ENCODE measurements at places on chromosomes 4 and X.

DNA sequence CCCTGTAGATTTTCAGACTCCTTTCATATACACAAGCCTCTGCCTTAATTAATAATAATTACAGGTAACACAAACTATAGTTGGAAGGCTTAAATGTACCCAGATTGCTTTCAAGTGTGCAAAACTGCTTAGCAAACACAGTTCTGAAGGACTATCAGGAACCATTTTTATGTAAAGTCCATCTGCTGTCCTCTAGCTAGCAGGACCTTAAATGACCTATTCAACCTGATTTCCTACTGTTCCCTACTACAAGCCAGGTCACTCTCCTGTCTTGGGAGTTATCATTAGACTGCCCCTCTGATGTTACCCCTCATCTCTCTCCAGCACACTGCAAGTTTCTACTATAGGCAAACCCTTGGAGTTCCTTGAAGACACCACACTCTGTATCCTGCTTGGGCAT, 157.3 kb downstream of the GBA3 start:
- no peak for DNase-seq

DNA sequence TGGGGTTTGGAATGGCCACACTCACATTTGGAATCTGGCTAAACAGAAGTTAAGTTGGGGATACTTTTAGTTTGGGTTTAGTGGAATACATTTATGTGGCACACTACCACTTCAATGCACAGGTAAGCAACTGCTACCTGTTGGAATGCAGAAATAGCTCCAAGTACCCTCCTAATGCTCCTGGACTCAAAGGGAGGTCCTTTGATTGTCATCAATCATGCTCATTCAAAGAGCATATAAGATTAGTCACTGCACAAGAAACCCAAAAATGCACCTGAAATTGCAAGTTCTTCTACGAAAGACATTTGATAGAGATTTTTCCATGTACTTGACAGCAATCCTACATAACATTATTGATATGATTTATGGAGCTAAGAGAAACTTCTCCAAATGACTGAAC, 247.7 kb downstream of the ANKRD50 start:
- DNase-seq = no peak

GRCh38 chr4:75948822-75949444, 8.1 kb upstream of the NAAA start:
- DNase-seq = no peak

DNA sequence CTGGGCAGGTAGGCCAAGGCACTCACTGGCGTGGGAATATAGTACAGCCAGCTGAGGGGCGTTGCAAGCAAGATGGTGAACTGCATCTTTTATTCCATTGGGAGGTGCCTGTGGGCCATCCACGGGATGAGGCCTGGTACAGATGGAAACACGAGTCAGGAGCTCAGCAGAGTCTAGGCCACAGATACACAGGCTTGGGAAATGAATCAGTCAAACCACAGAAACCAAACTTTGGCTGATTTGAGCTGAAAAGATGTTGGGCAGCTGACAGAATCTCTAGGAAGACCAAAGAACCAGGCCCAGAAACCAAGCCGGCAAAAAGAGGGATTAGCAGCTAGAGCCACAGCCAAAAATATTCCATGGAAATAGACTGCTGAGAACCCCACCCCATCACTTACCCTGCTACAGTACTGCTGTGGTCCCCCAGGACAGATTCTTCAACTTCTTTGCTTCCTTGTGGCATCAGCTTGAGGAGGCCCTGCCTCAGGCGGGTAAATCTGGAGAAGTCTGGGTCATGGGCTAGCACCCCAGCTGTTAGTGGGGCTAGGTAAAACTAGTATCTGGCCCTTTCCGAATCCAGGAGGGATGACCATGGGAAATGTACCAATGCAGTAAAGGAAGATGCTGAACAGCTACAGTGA, 75.4 kb downstream of the TMEM131L start:
- DNase-seq = no peak

DNA sequence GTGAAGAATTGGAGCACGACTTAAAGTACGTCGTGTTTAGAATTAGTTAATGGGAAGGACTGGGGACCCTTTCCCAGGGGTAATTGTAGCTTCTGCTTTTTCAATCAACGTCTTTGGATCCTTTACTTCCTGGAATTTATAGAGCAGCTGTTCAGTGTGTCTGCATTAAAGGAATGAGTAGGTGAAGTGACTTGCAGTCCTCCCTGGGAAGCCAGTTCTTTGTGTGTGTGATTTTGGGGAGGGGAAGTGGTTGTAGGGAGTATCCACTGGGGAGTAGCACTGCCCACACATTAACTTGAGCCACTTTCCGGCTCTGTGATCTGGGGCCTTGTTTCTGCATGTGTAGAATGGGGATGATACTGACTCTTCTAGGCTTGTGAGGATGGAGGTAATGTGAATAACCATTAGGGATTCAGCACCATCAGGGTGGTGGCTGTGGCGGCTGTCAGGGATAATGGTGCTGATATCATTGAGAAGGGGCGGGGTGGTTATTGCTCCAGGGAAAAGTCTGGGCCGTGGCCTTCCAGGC, 54.7 kb downstream of the TMEM131L start:
- DNase-seq = no peak

GRCh38 chr4:34105311-34105710, 2139.0 kb downstream of the ARAP2 start:
- no peak for DNase-seq

- no peak for DNase-seq
These were observed 31.8 kb downstream of the PRRG1 start for GRCh38 chrX:37380924-37381323.

DNA sequence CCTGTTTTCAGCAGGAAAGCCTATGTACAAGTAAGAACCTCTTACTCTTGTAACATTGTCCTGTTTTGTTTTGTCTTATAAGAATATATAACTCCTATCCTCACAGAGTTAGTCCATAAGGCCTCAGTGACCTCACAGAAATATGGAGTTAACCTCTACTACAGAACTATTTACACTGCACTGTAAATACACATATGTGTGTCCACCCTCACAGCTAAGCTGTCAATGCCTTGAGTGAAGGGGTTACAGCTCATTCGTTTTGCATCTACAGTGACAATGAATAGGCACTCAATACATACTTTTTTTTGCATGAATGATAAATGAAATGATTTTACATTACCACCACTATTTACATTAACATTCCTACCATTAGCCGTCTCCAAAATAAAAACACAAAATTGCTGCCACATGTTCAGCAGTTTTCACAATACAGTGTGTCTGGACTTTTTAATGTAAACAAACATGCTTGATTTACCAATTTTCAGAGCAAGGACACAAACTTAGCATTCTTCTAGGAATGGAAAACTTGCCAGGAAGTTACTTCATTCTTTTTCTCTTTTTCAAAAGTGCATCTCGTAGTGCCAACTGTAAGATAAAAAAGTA, 9.5 kb upstream of the NAAA start:
- no peak for DNase-seq

GRCh38 chrX:136166221-136166855, 19.0 kb downstream of the FHL1 start:
- DNase-seq = no peak

DNA sequence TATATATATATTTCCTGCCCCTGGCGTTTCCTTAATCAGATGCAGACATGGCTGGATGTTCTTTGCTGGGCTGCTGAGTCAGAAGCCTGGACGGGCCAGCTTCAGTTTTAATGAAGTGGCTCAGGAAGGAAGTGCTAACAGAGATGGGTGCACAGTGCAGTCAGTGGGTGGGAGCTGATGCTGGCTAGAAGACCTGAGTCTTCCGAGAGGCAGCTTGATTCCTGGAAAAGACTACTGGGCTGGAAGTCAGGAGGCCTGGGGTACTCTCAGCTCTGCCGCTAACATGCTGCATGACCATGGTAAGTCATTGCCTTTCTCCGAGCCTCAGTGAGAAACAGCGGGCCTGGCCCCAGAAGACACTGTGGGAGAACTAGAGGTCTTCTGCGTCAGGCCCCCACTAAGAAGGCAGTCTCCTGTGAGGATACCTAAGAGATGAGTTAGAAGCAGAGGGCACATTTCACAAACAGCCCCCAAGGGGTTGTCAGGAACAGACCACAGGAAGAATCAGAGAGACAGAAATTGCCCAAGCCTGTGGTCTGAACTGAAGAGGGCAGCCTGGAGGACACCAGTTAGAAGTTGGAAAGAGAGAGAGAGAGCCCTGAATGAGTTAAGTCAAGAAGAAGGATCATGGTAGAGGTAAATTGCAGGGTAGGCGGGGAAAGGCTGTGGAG, 8.3 kb upstream of the CD40LG start:
- no peak for DNase-seq

DNA sequence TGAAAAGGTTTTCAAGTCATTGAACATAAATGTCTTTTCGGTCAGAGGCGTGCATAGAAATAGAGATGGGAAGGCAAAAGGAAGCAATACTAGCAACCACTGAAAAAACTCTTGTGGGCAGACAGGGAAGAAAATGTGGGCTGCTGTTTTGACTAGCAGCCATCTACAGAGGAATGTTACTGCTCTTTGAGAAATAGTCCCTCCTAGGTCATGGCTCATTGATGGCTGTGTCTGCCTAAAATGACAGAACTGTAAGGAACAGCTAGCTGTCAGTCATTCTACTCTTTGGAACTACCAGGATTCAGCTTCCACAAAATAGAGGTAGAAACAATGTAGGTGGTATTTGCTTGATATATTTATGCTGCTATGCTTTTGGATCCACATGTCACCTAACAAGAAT, 26.9 kb upstream of the TMPRSS11B start:
- no peak for DNase-seq

GRCh38 chr4:38503689-38504395, 160.2 kb upstream of the KLF3 start:
- DNase-seq = no peak
